Stimulated activated CD4-positive, alpha-beta T cell treated with anti-CD3 and anti-CD28 coated beads, Interleukin-12 subunit alpha, Interleukin-12 subunit beta, amount 100 ng/mL, for 24 hours (primary cell): ENCODE measurements at places on chromosomes 4 and X.

- DNase-seq, result no peak
Measured at GRCh38 chr4:111961809-111962208, 183.4 kb upstream of the FAM241A start.

DNA sequence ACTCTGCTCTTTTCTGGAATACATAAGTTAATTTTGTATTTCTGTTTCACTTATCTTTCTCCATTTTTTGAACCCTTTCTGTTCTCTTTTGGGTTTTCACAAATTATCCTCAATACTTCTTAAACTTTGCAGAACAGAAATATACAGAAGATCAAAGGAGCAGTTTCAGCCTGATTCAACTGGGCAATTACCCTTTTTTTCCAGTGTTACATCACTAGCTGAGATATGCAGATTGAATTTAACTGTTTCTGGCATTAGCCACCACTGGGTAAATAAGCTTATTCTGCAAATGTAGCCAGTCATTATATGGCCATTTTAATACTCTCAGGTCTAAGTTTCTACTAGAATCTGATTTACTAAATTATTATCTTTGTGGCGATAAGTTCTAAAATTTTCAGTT lies 66.9 kb upstream of the GRID2 start:
- no peak for DNase-seq

GRCh38 chr4:127776620-127777019 lies 5.5 kb upstream of the HSPA4L start:
- no peak for DNase-seq

GRCh38 chrX:21932292-21933002 lies 8.1 kb upstream of the SMS start:
- no peak for DNase-seq

- DNase-seq, result no peak
Measured at GRCh38 chrX:40188573-40189417, 91.0 kb upstream of the BCOR start.

- DNase-seq, result no peak
Measured at GRCh38 chrX:150934453-150934852, 36.0 kb upstream of the CD99L2 start.

DNA sequence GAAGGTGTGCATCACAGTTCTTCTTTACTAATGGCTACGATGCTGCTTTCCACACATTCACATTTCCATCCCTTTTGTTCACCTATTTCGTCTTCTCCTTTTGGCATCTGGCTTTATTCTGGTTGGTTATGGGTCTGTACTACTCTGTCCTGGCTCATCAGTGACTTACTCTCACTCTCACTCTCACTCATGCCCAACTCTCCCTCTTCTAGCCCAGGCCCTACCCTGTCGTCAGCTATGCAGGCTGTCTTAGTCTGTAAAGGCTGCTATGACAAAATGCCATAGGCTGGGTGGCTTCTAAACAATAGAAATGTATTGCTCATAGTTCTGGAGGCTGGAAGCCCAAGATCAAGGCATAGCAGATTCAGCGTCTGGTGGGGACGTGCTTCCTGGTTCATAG lies 105.6 kb upstream of the PUDP start:
- DNase-seq, result no peak

DNA sequence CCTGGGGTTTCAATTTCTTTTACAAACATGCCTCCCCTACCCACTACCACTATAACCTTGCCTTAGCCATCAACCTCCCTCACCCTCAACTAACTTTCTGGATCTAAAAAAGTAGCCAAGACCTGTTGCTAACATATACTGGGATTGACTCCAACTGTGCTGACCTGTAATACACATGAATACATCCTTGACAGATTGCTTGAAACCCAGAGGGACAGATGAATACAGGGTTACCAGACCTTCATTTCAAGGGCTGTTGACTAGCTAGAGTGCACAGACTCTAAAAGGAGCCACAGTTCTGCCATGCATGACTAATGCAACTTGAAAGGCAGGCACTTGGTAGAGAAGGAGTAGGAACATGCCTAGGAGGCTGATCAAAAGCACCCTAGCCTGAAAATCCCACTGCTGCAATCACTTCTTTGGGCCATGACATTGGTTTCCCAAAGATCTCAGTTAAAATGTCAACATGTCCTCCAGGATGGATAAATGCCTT lies 121.0 kb downstream of the PCDH19 start:
- DNase-seq, result no peak

DNA sequence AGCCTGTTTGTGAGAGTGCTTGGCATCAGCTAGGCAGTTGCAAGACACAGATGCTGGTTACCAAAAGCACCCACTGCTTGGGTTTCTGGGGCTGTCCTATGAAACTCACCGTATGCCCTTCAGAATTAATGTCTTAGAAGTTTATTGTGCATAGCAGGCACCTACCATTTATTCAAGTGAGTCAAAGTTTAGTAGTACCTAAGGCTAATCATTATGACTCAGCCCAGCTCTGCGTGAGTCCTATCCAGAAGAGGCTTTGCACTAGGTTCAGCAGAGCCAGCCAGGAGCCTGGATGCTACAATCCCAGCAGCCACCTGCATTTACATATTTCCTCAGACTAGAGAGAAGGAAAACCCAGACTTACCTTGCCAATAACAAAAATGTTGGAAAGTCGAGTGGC lies 4.2 kb downstream of the RPS4X start:
- DNase-seq, result no peak

DNA sequence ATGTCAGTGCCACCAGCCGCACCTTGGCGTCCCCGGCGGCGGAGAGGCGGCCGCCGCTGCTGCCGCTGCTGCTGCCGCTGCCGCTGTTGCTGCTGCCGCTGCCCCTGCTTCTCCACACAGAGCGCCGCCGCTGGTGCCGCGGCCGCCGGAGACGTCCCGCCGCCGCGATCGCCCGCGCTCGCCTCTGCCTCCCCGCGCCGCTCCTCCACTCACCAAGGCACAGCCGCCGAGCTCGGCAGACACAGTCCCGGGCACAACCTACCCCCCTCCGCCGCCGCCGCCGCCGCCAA lies at the start of gene PPP3CA:
TSS of gene PPP3CA (minus strand) at position 260 of the 290 bp plus-strand sequence.
- DNase-seq, result no peak
